ENCODE measurements at places on chromosomes 3 and 15. TPM values are rescaled to one million over a fixed set of nuclear protein-coding genes. Genes with fewer than 3 reads are reported as not detected.
A peak's percentile ranks its signal among the peaks of the same experiment; 100 is the strongest.

DNA sequence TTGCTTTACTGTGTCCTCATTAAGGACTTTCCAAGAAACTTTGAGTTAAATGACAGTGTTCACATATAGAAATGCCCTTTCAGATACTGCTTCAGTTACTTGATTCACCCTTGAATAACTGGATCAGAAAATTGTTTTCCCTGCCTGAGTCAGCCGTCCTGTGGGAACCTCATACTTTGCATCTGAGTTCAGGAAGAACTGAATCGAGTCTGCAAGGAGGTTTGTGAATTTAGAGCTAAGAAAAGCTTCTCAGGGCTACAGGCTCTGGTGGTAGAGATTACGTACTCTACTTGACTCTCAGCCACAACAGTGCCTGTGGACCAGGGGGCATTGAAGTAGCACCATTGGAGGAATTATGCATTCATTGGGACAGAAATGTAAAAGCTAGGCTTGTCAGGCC is 252.4 kb upstream of the C2CD4B start:
- DNase-seq: no peak

The ARHGEF26 gene
- total RNA-seq: 0.63 TPM

DNA sequence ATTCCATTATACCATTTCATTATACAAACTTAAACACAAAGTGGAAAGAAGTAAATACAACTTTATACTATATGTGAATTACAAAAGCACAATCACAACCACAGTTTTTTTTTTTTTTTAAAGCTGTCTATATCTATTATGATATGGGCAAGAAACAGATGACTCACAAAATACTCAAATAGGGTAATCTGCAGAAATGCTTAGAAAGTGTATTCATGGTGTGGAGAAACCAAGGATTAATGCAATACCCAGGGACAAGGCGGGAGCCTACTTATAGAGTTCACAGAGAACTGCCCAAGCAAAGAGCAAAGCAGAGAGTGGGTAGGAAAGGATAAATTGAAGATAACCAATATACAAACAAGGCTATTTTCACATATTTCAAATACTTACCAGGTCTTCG is 332.0 kb downstream of the FHIT start:
- DNase-seq: no peak

DNA sequence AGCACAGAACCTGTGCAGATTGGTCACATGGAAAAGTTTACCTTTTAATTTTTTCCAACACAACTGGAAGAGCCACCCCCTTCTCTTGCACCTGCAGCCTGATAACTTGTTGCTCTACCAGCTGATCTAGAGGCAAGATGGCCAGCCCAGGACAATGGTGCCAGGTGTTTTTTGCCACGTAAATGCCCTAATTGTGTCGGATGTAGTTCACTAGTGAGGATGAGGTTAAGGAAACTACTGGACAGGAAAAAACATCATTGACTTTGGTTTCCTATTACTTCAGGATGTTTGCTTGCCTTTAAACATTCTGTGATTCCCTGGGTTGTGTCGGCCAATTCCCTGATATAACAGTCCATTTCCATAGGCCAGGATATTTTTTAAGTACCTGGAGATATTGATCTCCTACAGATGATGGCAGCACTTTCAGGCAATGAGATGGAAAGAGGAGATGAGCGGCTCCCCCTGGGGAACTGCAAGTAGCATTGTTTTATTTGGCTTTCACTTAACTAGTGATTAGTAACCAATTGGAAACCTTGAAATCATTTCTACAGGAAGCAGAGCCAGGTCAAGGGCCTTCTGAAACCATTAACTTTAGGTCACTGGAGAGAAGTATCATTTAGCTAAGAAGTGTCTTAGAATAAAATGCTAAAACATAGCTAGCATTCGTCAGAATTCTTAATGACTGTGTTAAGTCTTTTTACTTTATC is 72.5 kb downstream of the OSBPL10 start:
- DNase-seq: peak; percentile 20

DNA sequence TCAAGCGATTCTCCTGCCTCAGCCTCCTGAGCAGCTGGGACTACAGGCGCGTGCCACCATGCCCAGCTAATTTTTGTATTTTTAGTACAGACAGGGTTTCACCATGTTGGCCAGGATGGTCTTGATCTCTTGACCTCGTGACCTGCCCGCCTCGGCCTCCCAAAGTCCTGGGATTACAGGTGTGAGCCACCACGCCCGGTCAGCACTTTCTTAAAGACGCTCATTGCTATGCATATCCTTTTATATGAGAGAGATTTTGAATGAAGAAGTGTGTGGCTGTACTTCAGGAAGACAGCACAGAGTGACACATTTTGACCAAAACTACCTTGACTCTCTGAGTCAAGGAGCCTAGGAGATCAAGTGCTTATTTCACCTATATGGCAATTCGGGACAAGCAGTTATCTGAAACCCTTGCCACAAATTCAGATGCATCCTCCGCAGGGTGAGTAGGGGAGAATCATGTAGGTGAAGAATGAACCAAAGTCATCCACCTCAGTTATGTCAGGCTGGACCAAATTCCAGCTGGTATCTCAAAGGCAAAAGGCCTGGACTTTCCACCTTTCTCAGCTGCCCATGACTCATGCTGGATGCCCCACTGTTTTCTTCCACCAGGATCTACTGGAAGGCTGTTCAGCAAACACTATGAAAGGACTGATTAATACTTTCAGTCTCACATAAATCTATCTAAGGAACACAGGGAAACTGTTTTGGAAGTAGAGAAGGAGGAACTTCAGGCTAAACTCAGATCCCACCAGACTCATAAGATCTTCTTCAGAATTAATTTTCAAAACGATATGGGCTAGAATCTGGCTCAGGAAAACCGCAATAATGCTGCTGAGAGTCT is 31.9 kb downstream of the SUSD5 start:
- peak; percentile 21 for DNase-seq

The CHRM5 gene
- not detected for total RNA-seq

All from MG63 (cell line).